ENCODE measurements at places on chromosomes 11 and 22.

GRCh38 chr11:93652679-93653078, 8.8 kb upstream of the CEP295 start:
- no peak for DNase-seq

DNA sequence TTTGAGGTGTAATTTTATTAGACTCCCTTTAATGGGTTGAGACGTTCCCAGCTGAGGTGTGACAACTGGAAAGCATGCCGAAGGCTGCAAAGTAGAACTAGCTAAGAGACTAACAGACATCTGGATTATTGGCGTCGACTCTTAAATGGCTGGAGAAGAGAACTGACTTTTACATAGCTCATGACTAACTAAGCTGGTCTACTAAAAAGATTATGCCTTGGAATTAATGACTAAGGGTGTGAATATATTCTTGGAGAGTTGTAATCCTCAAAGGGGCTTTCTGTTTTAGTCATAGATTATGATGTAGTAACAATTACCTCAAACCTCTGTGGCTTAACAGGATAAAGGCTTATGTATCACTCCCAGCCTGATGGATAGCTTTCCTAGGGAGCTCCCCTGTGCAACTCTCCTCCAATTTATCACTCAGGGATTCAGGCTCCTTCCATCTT, 39.5 kb upstream of the SLC5A12 start:
- no peak for DNase-seq

DNA sequence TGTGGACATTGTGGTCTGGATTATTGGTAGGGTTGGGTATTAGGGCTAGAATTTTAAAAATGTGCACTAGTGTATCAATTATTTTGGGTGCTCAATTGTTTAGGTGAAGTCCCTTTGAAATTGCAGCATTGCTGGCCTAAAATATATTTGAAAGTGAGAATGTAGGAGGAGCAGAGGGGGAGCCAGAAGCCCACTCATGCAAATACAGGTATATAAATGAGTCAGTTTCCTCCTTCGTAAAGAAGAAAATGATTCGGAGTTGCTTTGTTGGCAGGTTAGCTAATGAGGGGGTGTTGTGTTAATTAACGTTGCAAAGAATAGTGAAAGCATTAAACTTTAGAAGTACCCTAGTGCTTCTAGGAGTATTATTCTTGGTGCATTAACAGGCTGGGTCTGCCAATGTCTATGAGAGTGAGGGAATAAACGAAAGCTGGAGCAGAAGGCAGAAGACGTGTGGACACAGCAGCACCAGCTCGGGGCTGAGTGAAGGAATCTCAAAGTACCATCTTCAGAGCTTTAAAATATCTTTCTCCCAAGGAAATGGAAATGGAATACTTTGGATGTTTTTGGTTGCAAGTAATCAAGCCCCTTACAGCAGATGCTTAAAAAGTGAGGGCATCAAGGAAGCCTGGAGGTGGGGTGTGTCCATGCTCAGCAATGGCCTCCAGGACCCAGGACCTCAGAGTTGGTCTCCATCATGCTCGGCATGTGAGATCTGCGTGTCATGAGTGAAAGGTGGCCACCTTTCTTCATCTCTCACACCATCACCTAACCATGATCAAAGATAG, 522.9 kb downstream of the NTM start:
- DNase-seq = no peak

- no peak for DNase-seq
Measured at GRCh38 chr11:55849037-55849436, 10.5 kb downstream of the OR5D16 start.

- DNase-seq = no peak
Measured at GRCh38 chr11:103317118-103317517, 207.9 kb downstream of the DYNC2H1 start.
